ENCODE measurements at places on chromosomes 13 and 19.

DNA sequence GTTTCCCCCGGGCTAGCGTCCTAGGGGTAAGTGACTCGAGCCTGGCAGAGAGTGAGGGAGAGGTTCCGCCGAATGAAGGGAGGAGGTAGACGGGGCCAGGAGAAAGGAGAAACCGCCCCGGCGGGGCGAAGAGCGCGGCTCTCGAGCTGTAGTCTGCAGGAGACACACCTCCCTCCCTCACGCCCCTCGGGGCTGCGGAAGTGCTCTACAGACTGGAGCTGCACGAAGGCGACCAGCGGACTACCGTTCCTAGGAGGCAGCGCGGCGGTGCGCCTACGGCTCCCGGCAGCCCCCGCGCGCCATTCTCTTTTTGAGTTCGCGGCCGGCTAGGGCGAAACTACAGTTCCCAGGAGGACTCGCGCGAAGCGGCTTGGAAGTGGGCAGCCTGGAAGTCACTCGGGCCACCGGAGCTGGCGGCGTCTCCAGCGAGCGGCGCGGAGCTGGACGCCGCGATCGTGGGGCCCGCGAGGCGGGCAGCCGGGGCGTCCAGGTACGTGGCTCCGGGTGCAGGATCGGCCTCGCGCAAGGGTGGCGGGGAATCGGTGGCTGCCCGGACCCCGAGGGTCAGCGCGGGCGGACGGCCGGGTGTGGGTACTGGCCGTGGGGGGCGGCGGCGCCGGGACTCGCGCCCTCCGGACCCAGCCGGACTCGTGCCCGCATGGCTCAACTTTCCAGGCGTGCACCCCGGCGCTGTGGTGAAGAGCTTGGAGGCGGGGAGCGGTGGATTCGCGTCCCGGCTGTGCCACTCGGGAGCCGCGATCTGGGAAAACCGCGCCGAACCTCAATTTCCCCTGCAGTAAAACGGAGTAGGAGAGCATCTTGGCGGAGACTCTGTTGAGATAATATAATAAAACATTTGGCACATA, at the start of gene SIPA1L3:
TSS of gene SIPA1L3 (plus strand) at position 340 of the 866 bp plus-strand sequence. CDS start 174,358 bp downstream, outside the sequence.
- peak; percentile 91 for DNase-seq

DNA sequence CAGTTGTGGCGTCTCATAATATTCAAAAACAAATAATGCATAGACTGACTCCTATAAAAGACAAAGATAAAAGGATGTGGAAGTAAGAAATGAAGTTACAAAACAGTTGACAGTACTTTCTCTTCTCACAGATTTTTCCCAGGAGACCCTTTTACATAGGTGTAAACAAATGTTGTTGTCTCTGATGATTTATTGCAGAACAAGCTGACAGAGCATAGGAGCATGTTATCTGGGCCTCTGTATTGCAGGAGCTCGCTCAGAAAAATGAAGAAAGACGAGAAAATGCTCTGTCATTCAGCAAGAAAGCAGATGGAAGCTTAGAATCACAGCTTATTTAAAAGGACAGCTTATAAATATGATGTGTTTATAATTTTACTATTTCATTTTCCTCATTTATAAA, 353.6 kb upstream of the GPC6 start:
- no peak for DNase-seq

- DNase-seq, result no peak
Observed at GRCh38 chr19:21210037-21210621, 68.3 kb downstream of the ZNF431 start.

DNA sequence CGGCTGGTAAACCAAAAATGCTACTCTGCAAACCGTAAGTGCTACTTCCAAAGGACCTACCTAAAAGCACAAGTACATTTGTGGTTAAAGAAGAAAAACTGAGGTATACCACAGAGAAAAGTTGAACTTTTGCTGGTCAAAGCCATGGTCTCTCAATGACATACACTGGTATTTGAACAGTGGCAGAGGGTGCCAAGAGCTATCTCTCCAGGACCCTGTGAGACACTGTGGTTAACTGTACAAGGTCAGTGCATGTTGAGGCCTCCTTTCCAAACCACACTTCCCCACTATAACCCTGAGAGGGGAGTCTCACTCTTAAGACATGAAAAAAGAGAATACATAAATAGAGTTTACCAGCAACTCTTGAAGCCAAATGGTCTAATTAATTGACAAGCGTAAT, 49.5 kb downstream of the COL4A1 start:
- DNase-seq, result no peak

- DNase-seq, result no peak
Observed at GRCh38 chr13:102003848-102004570, 397.8 kb downstream of the FGF14 start.

DNA sequence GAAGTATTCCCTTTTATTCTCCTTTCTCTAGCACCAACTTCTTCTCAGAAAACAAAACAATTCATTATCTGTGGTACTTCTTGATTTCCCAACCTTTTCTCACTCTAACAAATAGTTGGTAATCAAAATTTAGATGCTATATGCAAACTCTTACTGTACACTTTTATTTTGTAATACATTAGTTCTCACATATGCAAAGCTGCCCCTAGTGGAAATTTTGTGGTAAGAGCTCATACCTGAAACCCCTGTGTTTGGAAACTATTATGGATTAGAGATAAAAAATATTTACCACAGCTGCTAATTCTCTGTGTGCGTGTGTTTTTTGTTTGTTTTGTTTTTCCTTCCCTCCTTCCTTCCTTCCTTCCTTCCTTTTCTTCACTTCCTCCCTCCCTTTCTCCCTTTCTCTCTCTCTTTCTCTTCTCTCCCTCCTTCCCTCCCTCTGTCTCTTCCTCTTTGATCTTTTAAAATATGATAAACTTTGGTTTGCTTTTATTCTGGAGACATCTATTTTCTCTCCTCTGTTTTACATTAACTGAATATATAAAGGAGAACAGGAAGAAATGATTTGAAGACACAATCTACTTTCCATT, 537.4 kb downstream of the SLITRK6 start:
- DNase-seq, result no peak

- no peak for DNase-seq
Observed at GRCh38 chr19:38559428-38560401, 58.0 kb downstream of the MAP4K1 start.

DNA sequence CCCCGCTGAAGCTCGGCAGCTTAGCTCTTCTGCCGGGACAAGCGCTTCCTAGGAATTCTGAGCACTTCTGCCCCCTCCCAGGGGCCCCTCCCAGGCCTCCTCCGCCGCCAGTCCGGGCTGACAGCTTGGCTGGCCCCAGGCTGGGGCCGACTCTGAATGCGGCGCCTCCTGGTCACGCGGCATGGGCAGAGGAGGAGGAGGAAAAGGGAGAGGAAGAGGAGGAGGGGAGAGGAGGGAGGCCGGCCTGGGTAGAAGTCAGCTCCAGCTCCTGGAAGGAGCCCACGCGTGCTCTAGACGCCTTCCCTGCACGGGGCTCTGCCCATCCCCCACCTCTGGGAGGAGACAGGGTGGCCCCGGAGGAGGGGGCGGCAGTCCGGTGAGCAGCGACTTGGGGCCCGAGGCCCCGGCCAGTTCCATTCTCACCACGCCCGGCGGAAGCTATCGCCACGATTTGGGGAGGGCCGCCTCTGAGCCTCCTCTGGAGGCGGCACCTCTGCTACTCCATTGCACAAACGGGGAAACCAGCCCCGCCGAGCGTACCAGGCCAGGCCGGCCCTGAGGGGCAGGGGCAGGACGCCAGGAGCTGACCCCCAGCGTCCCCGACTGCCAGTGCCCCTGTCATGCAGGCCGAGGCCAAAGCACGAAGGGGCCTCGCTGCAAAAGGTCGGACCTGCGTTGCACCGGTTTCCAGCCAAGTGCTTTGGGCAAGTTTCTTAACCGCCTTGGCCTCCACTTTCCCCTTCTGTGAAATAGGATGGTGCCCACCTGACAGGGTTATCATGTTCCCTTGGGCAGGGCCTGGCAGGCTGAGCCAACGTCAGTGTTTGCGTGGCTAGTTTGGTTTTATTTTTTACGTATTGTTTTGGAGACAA, 31.6 kb downstream of the CCNE1 start:
- DNase-seq, result no peak

- no peak for DNase-seq
Observed at GRCh38 chr13:48514793-48515192, 18.1 kb downstream of the RCBTB2 start.

DNA sequence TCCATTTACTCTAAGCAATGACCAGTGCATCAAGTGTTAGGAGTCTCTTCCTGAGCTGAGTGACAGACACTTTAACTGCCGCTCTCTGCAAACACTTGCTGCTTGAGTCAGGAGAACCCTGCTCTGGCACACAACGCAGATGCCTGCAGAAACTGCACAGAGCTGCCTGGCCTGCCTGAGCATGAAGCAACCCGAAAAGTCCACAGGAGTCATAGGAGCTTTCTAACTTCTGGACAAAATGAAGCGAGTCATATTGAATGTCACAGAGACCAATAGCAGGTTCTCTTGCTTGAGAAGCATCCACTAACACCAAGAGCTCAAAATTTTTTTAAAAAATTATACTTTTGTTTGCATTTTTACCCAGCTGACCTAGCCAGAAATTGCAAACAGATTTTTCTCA, 232.4 kb downstream of the LHFPL6 start:
- DNase-seq, result no peak

DNA sequence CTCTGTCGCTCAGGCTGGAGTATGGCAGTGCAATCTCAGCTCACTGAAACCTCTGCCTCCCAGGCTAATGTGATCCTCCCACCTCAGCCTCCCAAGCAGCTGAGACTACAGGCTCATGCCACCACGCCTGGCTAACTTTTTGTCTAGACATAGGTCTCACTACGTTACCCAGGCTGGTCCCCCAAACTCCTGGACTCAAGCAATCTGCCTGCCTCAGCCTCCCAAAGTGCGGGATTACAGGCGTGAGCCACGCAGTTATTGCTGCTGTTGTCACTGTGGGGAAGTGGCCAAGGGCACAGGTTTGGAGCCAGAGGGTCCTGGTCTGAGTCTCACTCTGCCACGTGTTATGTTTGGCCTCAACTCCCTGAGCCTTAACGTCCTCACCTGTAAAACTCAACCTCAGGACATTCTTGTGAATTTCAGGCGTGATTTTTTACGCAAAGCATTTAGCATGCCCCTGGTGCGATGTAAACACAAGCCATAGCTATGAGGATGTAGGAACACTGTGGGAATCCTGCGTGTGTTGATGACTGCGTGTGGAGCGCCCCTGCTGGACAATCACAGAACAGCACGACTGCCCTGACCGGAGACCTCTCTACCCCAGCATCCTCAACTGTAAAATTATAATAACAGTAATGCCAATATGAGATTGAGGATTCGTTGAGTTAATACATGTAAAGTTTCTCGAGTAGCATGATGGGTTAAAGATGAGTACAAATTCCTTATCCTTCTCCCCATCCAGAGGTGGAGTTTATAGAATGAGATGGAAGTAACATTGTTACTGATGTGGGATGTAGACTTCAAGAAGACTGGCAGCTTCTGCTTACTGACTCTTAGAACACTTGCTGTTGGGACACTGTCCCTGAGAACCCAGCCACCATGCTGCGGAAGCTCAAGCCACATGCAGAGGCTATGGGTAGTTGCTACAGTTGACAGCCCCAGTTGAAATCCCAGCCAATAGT, 41.8 kb upstream of the PNMA8B start:
- peak; percentile 61 for DNase-seq

GRCh38 chr19:11848594-11849469, at the start of gene ZNF439:
Gene ZNF439 (plus strand): TSS chr19:11848726. CDS start chr19:11848868, 142 bp downstream.
- DNase-seq, result peak; percentile 90

DNA sequence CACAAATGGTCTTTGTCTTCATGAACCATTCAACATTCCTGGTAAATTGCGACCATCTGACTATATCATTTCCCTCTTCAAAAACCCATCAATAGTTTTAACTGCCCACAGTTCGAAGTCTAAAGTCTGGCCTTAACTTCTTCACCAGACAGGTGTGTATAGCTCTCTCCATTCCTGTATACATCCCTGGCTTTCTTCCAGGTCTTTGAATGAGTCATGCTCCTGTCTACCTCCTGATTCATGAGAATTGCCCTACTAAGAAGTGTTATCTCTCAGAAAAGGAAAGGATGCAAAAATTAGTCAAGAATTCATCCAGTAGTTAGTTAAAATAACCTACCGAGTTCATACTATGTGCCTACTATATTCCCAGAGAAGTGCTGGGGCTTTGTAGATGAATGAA, 225.0 kb downstream of the TBC1D4 start:
- no peak for DNase-seq

Data from stimulated activated CD4-positive, alpha-beta T cell treated with anti-CD3 and anti-CD28 coated beads, Interleukin-4, amount 100 ng/mL, for 48 hours (primary cell).